ENCODE measurements at places on chromosomes 6 and 20.

GRCh38 chr6:168016176-168016620 lies 18.7 kb downstream of the KIF25 start:
- H3K36me3 ChIP-seq, result no peaks in the 10 kb centered on the region
- no peaks in the 10 kb centered on the region for H3K27me3 ChIP-seq
- no peak overlapping the region for H3K27ac ChIP-seq
- no peak for DNase-seq

- H3K27ac ChIP-seq, result no peak overlapping the region
- H3K4me3 ChIP-seq, result no peak overlapping the region
- peaks cover 4% of the 10 kb centered on the region for H3K4me1 ChIP-seq
Observed at GRCh38 chr6:37868447-37868825, 48.9 kb downstream of the ZFAND3 start.

DNA sequence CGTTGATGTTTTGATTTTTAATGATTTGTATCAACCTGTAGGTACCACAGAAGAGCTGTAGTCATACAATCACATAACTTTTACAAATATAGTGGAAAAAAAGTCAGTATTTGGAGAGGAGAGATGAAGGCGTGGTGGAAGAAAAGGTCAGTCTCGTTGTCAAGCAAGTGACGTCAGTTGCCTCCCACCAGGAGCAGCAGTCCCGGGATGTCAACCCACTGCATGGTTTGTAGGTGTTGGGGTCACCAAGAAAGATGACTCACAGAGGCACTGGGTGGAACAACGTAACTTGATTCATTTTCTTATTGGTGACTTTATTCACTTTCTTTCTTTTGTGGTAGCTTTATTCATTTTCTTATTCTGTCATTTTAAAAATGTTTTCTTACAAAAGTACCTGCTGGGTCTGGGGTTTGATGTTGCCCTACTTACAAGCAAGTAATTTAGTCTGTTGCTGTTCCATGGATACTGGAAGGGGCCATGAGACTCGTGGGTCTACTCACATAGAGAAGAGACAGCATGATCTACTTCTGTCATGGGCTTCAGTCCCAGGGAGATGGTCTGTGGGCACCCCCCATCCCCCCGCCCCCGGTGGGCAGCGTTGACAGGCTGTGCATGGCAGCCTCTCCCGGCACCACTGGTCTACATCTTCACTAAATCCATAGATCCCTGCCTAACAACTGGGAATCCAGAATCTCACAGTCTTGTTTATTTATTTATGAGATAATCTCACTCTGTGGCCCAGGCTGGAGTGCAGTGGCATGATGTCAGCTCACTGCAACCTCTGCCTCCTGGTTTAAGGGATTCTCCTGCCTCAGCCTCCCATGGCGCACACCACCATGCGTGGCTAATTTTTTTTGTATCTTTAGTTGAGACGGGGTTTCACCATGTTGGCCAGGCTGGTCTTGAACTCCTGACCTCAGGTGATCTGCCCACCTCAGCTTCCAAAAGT lies 36.4 kb upstream of the SYNJ2 start:
- H3K4me1 ChIP-seq, result no peaks in the 10 kb centered on the region
- no peak for DNase-seq
- no peaks in the 10 kb centered on the region for H3K27me3 ChIP-seq
- no peak overlapping the region for H3K4me3 ChIP-seq

GRCh38 chr6:74550821-74551220 lies 655.0 kb downstream of the COL12A1 start:
- H3K4me1 ChIP-seq, result no peaks in the 10 kb centered on the region
- H3K27ac ChIP-seq, result no peak overlapping the region
- no peak for DNase-seq
- H3K4me3 ChIP-seq, result no peak overlapping the region
- H3K27me3 ChIP-seq, result no peaks in the 10 kb centered on the region

DNA sequence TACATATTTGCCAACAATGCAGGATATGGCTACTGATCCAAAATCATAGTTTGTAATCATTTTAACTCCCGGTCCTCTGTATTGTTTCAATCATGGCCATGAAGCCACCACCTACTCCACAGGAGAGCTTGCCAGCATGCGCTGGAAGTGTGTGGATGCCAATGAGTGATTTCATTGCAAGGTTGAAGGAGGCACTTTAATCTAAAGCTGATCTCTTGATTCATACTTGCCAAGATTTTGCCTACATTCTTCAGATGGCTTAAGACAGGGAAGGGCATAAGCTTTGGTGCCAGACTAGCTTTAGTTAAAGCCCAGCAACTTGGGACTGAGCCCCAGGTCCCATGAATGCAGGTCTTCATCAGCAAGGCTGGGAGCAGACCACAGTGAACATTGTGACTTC lies 58.8 kb downstream of the TPD52L1 start:
- H3K27me3 ChIP-seq, result no peaks in the 10 kb centered on the region
- H3K36me3 ChIP-seq, result no peaks in the 10 kb centered on the region
- no peaks in the 10 kb centered on the region for H3K4me1 ChIP-seq
- no peak overlapping the region for H3K4me3 ChIP-seq
- H3K27ac ChIP-seq, result no peak overlapping the region

DNA sequence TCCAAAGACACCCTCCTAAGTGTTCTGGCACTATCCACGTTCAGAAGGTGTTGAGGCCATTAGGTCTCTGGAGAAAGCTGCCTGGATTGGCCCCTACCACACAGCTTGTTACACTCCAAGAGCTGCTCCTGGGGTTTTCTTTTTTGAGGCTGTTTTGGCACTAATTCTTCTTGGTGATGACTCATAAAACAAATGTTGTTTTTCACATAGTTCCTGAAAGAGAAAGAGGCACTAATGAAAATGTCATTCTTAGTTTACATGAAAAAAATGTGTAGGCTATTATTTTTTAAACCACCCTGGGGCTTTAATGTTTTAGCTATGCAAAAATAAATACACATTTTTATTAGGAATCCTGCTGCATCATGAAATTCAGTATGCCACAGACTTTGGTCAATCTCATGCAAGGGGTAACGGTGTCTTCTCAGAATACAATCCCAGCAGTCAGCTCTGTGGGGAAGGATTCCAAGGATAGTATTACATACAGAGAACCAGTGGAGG lies 38.1 kb downstream of the TBPL1 start:
- DNase-seq, result no peak
- no peaks in the 10 kb centered on the region for H3K4me1 ChIP-seq
- H3K4me3 ChIP-seq, result no peak overlapping the region
- no peak overlapping the region for H3K27ac ChIP-seq
- no peaks in the 10 kb centered on the region for H3K36me3 ChIP-seq

GRCh38 chr6:56766139-56766805 lies 123.6 kb upstream of the DST start:
- H3K4me3 ChIP-seq, result no peak overlapping the region
- H3K4me1 ChIP-seq, result no peaks in the 10 kb centered on the region
- no peak for DNase-seq

DNA sequence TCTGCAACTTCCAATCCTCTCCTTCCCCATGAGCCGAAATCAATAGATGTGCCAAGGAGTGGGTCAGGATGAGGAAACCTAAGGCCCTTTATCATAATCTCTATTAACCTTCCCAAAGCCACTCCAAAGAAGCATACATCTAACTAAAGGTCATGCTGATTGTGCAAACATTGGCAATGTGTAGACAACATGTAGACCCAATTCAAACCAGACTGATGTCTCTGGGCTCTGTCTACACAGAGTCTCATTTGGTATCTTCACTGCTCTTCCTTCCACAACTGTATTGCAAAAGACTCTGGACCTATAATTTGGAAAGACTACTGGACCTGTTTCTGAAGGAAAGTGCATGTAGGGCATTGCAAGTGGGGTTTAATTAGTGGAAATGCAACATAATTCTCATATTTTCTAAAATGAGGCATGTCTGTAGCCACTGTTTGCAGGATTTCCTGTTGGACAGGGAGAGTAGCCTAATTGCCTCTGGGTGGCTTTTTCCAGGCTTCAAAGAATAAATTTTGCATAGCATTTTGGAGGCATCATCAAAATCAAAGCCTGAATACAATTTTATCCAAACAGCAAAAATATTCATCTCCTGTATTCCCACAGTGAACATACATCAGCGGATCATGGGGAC lies 35.0 kb upstream of the MLIP start:
- H3K36me3 ChIP-seq, result no peaks in the 10 kb centered on the region
- H3K27ac ChIP-seq, result no peak overlapping the region
- no peak for DNase-seq
- no peaks in the 10 kb centered on the region for H3K27me3 ChIP-seq
- peaks cover 3% of the 10 kb centered on the region for H3K4me1 ChIP-seq

DNA sequence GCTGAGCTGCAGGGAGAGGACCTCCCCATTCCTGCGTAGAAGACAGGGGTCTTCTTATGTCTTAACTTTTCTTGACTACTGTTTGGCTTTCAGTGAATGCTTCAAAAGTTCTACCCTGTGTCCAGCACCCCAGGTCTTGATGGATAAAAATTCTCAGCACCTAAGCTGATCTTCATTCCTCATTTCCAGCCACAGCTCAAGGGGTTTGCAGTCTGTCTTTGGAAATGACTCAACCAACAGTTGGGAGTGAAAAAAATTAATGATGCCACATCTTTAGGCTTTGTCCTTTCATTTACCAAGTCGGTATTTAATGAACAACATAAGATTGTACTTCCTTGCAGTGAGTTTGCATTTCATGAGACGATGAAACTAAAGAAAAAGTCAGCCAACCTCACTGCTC lies 40.3 kb downstream of the PRDM1 start:
- H3K27ac ChIP-seq, result no peak overlapping the region
- H3K36me3 ChIP-seq, result no peaks in the 10 kb centered on the region
- H3K4me3 ChIP-seq, result no peak overlapping the region
- H3K27me3 ChIP-seq, result no peaks in the 10 kb centered on the region

DNA sequence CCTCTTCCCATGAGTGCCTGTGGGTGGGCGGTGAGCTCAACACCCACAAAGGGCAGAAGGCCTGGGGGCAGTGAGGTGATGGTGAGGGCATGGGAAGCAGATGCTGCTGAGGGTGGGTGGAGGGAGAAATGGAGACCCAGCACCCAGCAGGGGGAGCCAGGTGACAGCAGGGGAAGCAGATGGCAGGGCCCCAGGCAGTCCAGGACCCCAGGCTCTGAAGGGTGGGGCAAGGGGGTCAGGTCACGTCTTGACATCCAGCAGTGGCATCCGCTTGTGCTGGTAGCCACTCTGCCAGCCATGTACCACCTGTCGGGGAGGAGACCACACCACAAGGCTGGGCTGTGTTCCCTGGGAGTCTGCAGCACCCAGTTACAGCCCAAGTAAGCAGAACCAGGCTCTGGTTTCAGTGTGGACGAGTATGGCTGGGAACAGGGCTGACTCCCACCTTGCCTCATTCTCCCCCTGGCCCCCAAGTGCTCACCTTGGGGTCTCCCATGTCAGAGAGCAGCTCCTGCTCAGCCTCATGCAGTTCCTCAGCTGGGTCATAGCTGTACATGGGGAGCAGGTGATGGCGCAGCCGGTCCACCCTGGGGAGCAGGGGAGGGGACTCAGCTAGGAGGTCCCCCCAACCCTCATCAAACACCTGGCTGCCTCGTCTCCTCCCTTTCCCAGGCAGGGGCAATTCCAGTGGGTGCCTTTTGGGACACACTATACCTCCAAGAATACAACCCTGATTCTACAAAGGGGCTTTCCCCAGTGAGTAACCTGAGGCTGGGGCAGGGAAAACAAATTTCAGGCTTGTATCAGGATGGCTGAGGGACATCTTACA lies 2.0 kb downstream of the SMIM29 start:
- H3K4me1 ChIP-seq, result peaks cover 2% of the 10 kb centered on the region
- H3K4me3 ChIP-seq, result no peak overlapping the region
- no peaks in the 10 kb centered on the region for H3K27me3 ChIP-seq
- peaks cover 30% of the 10 kb centered on the region for H3K36me3 ChIP-seq
- no peak for DNase-seq

GRCh38 chr6:21438237-21438985 lies 155.1 kb upstream of the SOX4 start:
- no peaks in the 10 kb centered on the region for H3K27me3 ChIP-seq
- no peak overlapping the region for H3K4me3 ChIP-seq
- no peaks in the 10 kb centered on the region for H3K36me3 ChIP-seq

GRCh38 chr6:127877231-127877630 lies 23.6 kb downstream of the THEMIS start:
- DNase-seq, result no peak
- no peak overlapping the region for H3K27ac ChIP-seq
- H3K36me3 ChIP-seq, result no peaks in the 10 kb centered on the region
- no peak overlapping the region for H3K4me3 ChIP-seq
- no peaks in the 10 kb centered on the region for H3K27me3 ChIP-seq

DNA sequence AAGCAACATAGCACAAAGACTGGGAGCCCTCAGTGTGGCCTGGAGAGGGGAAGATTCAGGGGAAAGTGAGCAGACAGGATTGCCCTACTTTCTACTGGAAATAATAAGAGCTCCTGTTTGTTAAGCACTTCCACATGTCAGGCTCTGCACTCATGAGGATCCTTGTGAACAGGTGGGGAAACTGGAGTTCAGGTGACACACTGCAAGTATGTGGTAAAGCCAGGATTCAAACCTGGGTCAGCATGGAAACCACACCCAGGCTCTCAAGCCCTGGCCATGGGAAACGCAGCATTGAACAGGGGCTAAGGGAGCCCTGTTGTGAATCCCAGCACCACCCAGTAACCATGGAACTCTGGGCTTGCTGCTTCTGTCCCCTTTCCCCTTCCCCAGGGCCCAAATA lies 42.8 kb upstream of the ID1 start:
- peaks cover 15% of the 10 kb centered on the region for H3K36me3 ChIP-seq
- no peaks in the 10 kb centered on the region for H3K27me3 ChIP-seq
- no peak overlapping the region for H3K4me3 ChIP-seq
- H3K4me1 ChIP-seq, result peaks cover 5% of the 10 kb centered on the region
- H3K27ac ChIP-seq, result no peak overlapping the region
- DNase-seq, result no peak

GRCh38 chr6:107805504-107805903 lies 18.6 kb downstream of the SCML4 start:
- no peak overlapping the region for H3K4me3 ChIP-seq
- H3K27ac ChIP-seq, result no peak overlapping the region
- no peaks in the 10 kb centered on the region for H3K4me1 ChIP-seq
- H3K27me3 ChIP-seq, result no peaks in the 10 kb centered on the region

DNA sequence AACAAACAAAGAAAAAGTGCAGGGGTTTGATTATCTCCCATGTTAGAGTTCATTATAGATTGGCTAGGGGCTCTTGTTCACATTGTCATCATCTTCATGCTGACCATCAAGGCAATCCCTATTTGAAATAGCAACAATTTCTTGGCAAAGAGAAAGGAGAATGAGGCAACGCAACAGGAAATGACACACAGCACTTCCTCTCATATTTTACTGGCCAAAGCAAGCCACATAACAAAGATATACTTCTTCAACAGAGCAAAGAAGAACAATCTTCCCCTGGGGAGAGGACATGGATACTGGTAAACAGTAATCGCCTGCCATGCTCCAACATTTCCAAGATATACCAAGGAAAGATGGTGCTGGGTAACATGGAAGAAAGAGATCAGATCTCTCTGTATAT lies 29.8 kb downstream of the EPM2A start:
- H3K27me3 ChIP-seq, result no peaks in the 10 kb centered on the region
- no peak for DNase-seq
- no peaks in the 10 kb centered on the region for H3K4me1 ChIP-seq
- H3K36me3 ChIP-seq, result peaks cover 3% of the 10 kb centered on the region

All from iPS DF 6.9 (cell line).